ENCODE measurements at places on chromosomes 13 and 19.

DNA sequence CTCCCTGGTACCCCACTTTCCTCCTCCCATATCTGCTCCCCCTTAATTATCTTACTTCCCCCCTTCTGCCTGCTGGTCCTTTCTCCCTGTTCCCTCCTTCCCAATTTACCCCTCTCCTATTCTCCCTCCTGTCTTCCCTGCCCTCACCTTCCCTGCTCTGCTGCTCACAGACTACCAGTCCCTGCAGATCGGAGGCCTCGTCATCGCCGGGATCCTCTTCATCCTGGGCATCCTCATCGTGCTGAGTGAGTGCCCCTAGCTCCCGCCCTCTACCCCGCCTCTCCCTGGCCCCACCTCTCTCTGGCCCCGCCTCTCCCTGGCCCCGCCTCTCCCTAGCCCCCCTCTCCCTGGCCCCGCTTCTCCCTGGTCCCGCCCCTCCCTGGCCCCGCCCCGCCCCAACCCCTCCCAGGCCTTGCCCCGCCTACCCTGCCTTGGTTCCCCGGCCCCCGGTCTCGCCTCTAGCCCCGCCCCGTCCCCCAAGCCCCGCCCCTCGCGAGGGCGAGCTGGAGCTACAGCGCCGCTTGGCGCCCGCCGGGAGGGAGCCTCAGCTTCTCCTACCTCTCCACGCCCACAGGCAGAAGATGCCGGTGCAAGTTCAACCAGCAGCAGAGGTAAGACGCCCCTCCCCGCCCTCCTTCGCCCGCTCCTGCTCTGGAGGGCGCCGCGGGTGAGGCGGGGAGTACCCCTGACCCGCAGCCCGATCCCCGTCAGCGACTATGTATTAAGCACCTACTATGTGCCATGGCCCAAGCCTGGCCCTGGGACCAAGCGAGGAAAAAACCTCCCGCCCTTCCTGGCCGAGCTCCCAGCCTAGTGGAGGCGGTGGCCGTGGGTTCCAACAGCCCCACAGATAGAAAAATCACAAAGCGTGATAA is 1.9 kb upstream of the FXYD7 start:
- peak; percentile 89 for DNase-seq

DNA sequence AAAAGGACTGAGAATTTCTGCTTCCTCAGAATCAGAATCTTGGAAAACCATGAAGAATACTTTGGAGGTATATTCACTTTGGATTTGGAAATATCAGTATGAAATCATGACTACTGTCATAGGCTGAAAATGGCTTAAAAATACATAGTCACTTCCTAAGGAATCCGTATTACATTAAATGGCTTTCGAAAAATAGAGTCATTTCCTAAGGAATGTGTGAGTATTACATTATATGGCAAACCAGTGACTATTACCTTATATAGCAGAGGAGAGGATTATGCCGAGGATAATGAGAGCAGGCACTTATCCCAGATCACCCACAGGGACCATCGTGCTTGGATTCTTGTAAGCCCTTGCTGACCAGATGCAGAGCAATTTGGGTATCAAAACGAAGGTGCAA is 1471.8 kb downstream of the EFNB2 start:
- DNase-seq: no peak

GRCh38 chr19:1028062-1028926 is 1.9 kb downstream of the CNN2 start:
- peak; percentile 48 for DNase-seq

GRCh38 chr19:39934584-39935363 is at the start of gene FCGBP:
TSS of gene FCGBP (minus strand) at chr19:39934634.
- no peak for DNase-seq

DNA sequence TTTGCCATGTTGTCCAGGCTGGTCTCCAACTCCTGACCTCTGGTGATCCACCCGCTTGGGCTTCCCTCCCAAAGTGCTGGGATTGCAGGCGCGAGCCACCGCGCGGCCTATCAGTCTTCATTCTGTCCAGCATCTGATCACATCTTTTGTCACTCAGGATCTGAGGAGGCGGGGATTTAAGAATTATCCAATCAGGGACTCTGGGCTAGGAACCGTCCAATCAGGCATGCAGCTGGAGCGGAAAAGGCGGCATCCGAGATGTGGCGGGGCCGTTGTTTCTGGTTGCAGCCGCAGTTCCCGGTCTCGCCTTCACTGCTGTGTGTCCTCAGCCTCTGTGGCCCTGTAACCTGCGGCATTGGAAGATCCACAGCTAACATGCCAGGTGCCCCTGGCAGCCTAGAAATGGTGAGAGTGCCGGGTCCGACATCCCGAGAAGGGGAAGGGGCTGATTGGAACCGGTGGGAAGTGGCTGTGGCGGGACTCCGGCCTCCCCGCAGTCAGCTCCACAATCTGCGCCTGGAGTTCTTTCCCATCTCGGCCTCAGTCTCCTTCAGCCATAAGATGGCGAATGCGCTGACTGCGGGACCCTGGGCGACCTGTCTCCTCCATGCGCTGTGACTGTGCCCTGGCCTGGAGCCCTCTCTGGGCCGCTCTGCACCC is at the start of gene ZNF729:
ZNF729 (plus strand) TSS at position 291 of the 660 bp plus-strand sequence; CDS start at position 376, 85 bp downstream.
- DNase-seq: no peak

DNA sequence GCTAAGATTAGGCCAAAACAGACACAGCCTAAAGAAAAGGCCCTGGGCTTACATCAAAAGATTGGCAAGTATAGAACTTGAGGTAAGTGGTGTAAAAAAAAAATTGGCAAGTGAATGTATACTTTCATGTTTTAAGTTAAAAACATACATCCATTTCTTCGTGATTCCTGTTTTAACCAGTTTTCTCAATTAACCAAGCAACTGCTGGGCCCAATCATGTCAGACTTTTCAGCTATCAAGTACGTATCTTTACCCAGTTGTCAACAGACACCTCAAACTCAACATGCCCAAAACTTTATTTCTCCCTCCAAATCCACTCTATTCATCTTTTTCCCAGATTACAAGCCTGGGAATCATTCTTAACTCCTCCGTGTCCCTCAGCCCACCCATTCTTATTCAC is 1.0 kb downstream of the PCID2 start:
- no peak for DNase-seq

GRCh38 chr13:40801255-40802217 is 12.1 kb downstream of the SLC25A15 start:
- no peak for DNase-seq

DNA sequence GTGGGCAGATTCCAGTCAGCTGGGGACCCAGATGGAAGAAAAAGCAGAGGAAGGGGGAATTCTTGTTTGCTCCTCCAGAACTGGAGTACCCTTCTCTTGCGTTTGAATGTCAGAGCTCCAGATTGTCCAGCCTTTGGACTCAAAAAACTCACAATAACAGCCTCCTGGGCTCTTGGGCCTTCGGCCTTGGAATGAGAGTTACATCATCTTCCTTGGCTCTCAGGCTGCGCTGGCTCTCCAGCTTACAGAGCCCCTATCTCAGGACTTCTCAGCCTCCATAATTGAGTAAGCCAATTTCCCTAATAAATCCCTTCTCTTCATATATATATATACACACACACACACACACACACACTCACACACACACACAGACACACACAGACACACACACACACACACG is 1215.7 kb upstream of the SLC10A2 start:
- no peak for DNase-seq

DNA sequence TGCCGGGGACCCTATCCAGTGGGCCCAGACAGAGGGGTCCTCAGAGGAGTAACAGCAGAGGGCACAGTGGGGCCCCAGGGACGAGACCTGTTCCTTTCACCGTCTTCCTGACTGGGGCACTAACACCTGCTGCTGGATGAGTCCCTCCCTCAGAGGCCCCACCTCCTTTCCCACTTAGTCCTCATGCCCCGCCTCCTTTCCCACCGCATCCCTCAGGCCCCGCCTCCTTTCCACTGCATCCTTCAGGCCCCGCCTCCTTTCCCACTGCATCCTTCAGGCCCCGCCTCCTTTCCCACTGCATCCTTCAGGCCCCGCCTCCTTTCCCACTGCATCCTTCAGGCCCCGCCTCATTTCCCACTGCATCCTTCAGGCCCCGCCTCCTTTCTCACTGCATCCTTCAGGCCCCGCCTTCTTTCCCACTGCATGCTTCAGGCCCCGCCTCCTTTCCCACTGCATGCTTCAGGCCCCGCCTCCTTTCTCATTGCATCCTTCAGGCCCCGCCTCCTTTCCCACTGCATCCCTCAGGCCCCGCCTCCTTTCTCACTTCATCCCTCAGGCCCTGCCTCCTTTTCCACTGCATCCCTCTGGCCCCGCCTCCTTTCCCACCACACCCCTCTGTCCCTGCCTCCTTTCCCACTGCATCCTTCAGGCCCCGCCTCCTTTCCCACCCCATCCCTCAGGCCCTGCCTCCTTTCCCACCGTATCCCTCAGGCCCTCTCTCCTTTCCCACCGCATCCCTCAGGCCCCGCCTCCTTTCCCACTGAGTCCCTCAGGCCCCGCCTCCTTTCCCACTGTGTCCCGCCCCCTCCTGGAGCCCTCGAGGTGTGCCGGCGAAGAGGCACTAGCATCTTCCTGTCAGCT is 6.7 kb downstream of the SPPL2B start:
- DNase-seq: no peak

GRCh38 chr19:48190288-48190884 is 19.9 kb downstream of the ZSWIM9 start:
- no peak for DNase-seq

- no peak for DNase-seq
These were observed 2.6 kb upstream of the EPN1 start for GRCh38 chr19:55672418-55672817.

- DNase-seq: no peak
These were observed 3.6 kb downstream of the PSMC4 start for GRCh38 chr19:39974377-39975155.

DNA sequence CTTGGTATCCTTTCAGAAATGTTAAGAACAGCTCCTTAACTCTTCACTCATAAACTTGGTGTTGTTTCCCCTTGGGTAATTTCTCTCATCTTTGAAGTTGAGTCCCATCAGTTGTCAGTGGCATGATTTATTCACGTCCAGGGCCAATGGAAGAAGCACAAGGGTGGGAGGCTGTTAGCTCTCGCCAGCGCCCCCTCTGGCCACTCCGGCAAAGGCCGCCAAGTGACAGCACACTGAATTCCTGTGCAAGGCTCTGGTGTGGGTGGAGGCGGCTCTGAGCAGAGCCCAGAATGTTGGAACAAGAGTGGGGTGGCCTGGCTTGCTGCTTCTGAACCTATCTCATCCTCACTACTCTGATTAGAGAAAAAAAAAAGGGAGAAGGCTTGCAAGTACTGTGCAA is 13.1 kb upstream of the MEDAG start:
- DNase-seq: no peak

DNA sequence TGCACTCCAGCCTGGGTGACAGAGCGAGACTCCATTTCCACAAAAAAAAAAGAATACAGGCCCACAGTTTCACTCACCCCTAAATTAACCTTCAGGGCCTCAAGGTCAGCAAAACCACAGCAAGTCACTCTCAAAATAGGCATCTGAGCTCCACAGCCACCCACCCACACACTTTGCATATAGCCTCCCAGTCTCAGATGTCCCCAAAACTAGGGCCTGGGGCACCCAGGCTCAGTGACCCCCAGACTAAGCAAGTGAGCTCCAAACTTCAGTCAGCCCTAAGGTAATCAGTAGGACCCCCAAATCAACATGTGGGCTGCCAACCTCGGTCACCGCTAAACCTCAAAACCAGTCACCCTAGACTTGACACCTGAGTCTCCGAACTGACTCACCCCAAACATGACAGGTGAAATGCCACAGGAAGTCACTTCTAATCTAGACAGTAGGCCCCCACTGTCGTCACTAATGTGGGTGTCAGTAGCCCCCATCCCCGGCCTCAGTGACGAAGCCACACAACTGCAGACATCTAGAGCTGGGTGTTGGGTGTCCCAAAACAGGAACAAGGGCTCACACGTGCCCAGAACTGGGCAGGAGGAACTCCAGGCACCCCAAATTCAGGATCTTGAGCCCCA is 13.9 kb downstream of the RABAC1 start:
- DNase-seq: peak; percentile 98

DNA sequence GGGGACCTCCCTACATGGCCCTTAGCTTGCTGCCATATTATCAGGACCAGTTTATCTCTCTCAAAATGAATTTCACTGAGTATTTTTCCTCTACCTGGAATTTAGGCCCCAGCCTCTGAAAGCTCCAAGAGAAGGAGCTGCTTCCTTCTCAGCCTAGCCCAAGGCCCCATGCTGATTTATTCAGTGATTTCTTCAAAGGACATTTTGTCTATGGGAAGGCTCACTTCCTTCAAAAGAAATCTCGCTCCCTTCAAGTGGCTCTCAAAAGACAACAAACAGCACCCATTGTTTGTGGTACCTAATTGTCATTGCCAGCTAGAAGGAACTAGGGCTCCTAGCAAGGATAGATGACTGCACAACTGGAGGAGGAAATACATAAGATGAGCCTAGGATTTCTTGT is 172.4 kb downstream of the SLC7A1 start:
- no peak for DNase-seq

- no peak for DNase-seq
These were observed 4.4 kb downstream of the GADD45GIP1 start for GRCh38 chr19:12952488-12953137.

DNA sequence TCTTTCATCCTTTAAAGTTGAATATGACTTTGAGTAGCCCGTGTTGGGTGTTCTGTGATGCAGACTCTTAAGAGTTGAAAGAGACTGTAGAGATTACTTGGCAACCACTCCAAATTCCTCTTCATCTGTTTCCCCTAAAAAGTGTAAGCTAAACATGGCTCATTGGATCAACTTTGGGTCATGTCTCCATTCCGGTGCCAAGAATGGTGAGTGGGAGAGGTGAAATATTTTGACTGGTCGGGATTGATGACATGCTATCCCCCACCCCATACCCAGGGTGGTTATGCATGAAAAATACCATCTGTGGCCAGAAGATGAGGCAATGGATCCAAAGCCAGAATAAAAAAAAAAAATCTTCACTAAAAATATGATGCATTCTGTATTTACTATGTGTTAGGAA is 281.3 kb upstream of the SOX21 start:
- no peak for DNase-seq

GRCh38 chr13:73932091-73932490 is 202.1 kb downstream of the KLF12 start:
- no peak for DNase-seq

- no peak for DNase-seq
These were observed 70.6 kb upstream of the KLF12 start for GRCh38 chr13:74204602-74205312.

- no peak for DNase-seq
These were observed 63.7 kb downstream of the SPATA13 start for GRCh38 chr13:24224232-24224680.

- peak; percentile 32 for DNase-seq
These were observed 685 bp downstream of the GMFG start for GRCh38 chr19:39335168-39335548.

GRCh38 chr19:51094696-51095279 is 12.1 kb upstream of the KLK14 start:
- DNase-seq: peak; percentile 31

GRCh38 chr13:45166858-45167257 is 34.0 kb downstream of the KCTD4 start:
- no peak for DNase-seq

DNA sequence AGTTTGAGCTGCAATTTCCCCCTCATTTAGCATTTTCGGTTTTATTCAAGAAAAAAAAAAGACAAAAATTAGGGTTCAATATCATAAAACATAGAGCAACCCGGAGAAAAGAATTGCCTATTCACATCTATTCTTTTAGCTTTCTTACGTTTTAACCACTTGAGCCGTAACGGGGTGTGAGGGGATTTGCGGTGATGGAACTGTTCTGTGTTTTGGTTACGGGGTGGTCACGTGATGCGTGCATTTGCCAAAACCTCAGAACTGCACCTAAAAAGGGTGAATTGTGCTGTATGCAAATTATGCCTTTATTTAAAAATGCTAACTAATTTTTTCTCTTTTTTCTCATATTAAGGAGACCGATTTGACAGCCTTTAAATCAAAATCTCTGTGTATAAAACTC is 22.1 kb downstream of the CLEC11A start:
- no peak for DNase-seq

- no peak for DNase-seq
These were observed 37.6 kb upstream of the TSHZ3 start for GRCh38 chr19:31386806-31387205.
